Left renal cortex interstitium (tissue), 4 donors: ENCODE measurements at places on chromosomes 13 and 19. TPM values are rescaled to one million over a fixed set of nuclear protein-coding genes. Genes with fewer than 3 reads are reported as not detected.

DAND5 gene
- polyA plus RNA-seq, result not detected

DNA sequence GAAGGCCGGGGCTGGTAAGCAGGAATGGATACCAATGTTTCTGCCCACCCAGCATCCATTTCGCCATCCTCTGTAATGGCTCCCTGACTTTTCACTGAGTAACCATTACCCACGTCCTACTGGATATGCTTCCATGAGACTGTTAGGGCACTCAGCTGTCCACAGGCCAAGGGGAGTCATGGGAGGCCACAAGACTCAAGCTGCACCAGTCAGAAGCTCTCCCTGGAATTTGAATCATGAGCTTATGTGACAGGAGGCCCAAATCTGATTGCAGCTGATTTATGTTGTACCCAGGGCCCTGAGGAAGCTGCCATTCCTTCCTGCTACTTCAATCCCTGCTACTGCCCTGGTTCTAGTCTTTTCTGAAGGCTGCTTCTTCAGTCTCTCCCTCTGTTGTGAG is 28.3 kb downstream of the DEDD2 start:
- DNase-seq, result no peak

- DNase-seq, result no peak
These were observed 28.9 kb upstream of the EVI5L start for GRCh38 chr19:7801020-7801570.

GRCh38 chr13:41216160-41216559 is 21.8 kb upstream of the KBTBD7 start:
- no peak for DNase-seq

DNA sequence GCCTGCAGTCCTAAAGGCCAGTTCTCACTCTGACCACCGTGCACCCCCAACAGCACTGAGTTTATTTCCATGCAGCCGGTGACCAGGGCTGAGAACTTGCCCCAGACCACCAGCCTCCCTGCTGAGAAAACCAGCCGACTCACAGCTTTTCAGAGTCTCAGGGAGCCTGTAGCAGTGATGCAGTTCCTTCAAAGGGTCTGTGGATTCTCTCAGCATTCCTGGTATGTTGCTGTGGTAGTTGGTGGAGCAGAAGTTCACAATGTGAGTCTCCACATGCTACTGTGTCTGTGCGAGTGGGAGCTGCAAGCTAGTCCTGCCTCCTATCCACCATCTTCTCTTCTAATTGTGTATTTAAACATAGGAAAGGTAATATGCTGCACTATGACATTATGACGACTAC is 254.9 kb upstream of the KLF12 start:
- DNase-seq, result no peak

DNA sequence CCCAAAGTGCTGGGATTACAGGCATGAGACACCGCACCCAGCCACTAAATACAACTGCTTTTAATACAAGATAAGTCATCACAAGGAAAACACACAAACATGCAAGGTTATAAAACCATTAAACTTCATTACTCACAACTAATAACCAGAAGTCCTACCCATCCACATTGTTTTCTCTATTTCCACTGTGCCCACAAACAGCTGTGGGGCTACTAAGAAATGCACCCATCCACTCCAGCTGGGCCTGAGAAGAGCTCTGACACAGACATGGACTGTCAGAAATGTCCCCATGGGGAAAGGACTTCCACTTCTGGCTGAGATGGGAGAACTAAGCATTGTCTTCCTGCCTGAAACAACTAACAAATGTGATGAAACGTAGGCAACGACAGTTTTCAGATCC is 17.2 kb downstream of the SAFB2 start:
- DNase-seq, result no peak

CBLC gene
- 7.2 TPM for polyA plus RNA-seq

CD320 gene
- 30.0 TPM for polyA plus RNA-seq
